ENCODE measurements at places on chromosomes 4 and X.

DNA sequence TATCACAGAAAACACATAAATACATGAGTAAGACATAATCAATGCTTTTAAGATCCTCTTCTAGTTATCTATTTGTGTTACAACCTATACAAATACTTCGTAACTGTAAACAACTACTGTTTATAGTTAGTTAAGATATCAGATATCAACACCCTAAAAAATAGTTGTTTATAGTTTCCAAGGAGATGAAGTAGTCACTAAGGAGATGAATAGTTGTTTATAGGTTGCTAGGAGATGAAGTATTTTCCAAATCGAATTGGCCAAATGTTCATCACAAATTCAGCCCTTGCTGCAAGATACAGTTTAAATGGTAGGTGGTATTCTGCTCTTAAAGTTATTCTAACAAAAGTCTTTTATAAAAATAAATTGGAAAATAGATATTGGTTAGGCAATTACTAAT is 618.2 kb upstream of the PCDH10 start:
- DNase-seq: no peak

DNA sequence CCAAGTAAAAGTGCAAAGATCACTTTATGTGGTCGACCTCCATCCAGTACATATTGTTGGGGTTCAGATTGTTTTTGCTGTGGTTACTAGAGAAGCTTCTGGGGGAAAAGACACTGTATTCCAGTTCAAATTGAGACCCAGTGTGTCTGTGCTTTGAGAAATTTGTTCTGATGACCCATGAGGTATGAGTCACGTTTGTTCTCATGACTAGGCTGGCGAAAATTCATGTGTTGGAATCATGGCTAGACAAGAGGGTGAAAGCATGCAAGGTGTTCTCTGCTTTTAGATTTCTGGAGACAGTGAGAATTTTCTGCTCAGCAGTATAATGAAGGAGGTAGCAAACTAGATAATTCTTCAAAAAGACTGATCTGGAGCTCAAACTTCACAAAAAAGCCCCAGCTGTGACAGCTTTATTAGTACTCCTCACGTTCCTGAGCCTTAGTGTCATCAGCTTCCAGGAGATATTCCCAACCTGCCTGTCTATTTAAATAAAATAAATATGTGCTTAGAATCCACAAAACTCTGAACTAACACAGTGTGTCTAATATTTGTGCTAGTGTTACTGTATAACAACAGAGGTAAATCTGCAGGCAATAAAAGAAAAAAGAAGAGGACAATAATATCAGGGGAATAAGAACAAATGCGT is 24.4 kb upstream of the FAM47B start:
- DNase-seq: peak; percentile 54

- DNase-seq: no peak
These were observed 49.1 kb downstream of the TLR10 start for GRCh38 chr4:38733663-38734062.

- no peak for DNase-seq
These were observed 51.1 kb upstream of the JADE1 start for GRCh38 chr4:128758314-128758922.

- DNase-seq: no peak
These were observed 54.5 kb upstream of the EXOC1L start for GRCh38 chr4:55765070-55765469.

DNA sequence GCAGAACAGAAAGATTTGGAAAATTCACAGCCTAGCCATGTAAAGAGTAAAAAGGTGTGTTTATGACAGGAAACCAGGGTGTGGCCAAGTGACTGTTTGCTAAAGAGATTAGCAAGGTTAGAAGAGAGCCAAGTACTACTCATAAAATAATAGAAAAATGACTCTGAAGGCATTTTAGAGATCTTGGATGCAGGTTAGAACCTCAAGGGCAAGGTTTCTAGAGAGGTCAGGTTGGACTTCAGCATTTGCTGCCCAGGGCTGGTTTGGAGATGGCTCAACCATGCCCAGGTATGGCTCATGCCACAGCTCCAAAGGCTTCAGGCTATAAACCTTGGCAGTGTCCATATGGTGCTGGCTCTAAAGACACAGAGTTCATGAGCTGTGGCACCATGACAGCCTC is 40.6 kb upstream of the ADGRA3 start:
- no peak for DNase-seq

DNA sequence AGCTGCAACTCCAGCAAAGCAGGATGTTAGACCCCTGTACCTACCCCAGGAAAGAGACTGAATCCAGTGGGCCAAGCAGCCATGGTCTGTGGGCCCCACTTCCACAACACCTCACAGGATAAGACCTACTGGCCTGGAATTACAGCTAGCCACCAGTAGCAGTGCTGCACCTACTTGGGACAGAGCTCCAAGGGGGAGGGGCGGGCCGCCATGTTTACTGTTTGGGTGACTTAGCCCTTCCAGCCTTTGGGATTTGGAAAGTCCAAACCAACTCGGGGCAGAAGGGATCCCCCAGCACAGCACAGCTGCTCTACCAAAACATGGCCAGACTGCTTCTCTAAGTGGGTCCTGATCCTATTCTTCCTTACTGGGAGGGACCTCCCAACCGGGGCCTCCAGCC is 9.1 kb upstream of the TMSB15B start:
- no peak for DNase-seq

GRCh38 chr4:13445841-13446790 is 38.0 kb downstream of the RAB28 start:
- no peak for DNase-seq

DNA sequence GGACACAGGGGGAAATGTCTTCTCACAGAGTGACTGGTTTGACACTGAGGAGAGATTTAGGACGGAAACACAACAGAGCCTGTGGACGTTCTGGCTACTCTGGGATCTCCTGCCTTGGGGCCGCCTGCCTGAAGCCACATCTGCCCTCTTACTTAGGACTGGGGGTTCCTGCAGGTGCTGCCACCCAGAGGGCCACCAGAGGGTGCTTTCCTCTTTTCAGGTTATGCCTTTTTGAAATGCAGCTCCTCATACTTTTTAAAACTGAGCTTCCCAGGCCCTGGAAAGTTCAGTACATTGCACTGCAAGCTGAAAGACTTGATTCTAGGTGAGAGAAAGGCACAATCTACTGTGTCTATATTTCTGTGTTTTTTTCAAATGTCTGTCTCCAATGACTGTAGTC is 92.2 kb upstream of the PGRMC2 start:
- DNase-seq: peak; percentile 42

DNA sequence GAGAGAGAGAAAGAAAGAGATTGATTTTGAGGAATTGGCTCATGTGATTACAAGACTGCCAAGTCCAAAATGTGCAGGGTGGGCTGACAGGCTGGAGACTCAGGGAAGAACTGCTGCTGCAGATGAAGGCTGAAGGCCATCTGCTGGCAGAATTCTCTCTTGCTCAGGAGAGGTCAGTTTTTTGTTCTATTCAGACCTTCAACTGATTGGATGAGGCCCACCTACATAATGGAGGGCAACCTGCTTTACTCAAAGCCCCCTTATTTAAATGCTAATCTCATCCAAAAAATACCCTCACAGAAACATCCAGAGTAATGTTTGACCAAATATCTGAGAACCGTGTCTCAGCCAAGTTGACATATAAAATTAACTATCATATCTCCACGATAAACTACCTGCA is 38.2 kb upstream of the MAMLD1 start:
- peak; percentile 20 for DNase-seq

DNA sequence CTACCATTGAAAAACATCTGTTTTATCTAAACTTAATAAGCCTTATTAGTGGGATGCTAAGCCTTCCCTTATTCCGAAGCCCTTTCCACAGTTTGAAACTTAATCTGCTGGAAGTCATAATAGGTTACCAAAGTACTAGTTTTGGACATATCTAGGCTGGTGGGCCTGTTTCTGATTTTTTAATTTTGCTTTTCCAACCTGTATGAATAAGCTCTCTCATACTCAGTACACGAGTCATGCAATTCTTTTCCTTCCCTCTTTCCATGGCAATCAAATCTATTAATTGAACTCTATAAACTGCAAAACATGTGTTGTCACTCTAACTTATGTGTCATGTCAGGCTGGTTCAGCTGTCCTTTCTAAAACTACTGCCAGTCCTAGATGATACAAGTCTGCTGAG is 91.0 kb downstream of the AMMECR1 start:
- peak; percentile 24 for DNase-seq

DNA sequence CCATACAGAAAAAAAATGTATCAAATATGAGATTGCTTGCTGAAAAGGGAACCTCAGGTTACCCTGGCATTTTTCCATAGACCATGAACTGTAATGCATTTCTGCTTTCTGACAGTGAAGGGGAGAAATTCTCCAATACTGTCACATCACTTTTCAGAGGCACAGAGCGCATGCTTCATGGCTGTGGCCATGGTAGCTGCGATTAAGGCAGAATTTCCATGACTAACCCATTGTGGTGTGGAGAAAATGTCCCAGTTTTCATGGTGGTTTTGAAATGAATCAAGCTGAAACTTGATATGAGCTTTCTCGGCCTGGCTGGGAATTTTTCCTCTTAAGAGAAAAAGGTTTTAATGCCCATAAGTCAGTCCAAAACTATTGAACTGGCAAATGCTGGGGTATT is 39.5 kb upstream of the MAP3K15 start:
- DNase-seq: peak; percentile 87

GRCh38 chr4:130486186-130486585 is 1390.2 kb downstream of the C4orf33 start:
- peak; percentile 66 for DNase-seq

DNA sequence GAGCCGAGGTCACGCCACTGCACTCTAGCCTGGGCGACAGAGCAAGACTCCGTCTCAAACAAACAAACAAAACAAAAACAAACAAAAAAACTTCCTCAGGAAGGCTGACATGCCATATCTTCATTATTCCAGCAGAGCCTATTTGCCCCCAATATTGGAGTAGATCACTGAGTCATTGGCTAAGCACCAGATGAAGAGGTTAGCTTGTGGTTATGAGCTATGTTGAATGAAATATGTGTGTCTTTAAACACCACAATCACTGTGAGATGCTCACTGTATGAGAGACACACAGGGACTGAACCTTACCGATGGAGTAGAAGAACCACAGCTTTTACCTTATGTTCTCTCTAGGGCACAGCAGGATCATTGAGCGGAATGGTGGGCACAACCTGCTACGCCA is 122.1 kb upstream of the EOLA2 start:
- peak; percentile 83 for DNase-seq

GRCh38 chrX:129961180-129962083 is 21.0 kb upstream of the BCORL1 start:
- DNase-seq: peak; percentile 24

GRCh38 chr4:41410049-41410448 is 127.9 kb upstream of the LIMCH1 start:
- DNase-seq: no peak

- DNase-seq: peak; percentile 62
These were observed 57.1 kb upstream of the PJA1 start for GRCh38 chrX:69222103-69223090.

DNA sequence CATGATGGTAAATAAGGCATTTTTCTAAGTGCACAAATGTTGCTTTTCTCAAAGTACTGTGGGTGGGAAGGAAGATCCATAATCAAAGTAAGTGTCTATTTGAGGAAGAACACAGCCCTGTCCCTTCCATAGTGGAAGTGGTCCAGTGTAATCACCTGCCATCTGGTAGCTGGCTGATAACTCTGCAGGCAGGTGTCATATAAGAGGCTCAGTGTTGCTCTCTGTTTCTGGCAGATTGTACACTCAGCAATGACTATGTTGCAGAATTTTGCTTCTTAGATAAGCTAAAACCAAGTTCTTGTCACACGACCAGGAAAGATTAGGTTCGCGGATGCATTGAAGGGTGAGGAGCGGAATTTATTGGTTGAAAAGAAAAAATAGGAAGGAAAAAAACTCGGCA is 20.9 kb downstream of the SAGE1 start:
- no peak for DNase-seq

GRCh38 chrX:72270316-72270866 is 6.7 kb downstream of the RPS4X start:
- no peak for DNase-seq

GRCh38 chr4:126269106-126269505 is 954.4 kb downstream of the FAT4 start:
- peak; percentile 52 for DNase-seq

GRCh38 chrX:40383360-40383759 is 197.4 kb upstream of the ATP6AP2 start:
- no peak for DNase-seq

- no peak for DNase-seq
These were observed 140.2 kb downstream of the STIM2 start for GRCh38 chr4:27000820-27001219.

DNA sequence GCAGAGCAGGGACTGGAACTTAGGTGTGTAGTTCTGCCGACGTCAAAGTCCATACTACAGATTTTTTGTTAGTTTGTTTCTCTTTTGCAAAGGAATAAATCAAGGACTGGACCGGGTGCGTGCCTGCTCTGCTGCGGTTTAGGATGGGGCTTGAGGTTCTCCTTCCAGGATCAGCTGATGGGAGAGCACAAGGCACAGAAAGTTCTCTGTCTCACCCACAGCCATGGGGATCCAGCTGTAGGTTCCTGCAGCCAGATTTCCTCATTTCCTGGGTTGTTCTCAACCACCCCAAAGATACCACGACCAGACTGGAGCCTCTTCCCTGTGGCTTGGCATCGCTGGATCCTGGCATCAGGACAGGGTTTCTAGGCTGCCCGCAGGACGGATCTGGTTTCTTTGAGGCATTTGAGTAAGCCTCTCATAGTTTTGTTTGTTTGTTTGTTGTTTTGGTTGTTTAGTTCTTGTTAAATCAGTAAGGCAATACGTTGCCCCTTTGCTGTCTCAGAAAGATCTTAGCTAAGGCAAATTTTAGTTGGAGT is 789 bp upstream of the SRPX start:
- no peak for DNase-seq

DNA sequence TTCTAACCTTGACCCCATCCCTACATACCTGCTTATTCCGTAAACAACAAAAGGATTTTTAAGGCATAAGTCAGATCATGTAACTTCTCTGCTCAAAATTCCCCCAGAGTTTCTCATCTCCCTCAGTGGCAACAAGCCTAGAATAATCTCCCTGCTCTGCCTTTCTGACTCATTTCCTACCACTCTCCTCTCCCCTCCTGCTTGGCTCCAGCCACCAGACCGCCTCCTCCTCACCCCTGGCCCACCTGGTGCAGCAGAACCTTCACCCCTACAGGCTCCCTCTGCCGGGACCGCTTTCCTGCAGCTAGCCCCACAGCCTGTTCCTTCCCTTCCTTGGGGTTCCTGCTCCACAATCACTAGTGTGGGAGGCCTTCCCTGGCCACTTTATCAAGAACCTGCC is 32.1 kb downstream of the TSPAN5 start:
- DNase-seq: peak; percentile 92

DNA sequence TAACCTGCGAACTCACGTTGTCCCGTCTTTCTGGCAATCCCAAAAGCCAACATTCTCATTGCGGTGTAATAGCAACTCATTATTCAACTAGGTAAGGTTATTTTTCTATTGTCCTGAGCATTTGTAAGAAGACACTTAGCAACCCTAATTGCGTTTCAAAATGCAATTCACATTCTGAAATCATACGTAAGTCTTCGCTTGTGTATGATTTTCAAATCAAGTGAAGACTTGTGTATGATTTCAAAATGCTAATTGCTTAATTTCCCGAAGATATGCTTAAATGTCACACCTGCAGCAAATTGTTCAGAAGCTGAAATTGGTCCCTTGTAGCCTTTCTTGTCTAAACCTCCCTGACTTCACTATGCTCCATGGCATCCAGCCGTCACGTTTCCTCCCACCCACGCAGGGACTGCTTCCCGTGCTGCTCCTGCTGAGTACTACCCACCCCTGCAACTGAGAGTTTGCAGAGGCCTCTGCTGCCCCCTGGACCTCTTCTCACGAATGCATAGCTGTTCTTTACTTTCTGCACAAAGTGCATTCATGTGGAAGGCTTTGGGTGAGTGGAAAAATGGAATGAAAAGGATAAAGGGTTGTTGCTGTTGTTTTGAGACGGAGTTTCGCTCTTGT is 40.8 kb upstream of the CLDN24 start:
- peak; percentile 37 for DNase-seq
